ENCODE measurements at places on chromosomes 13 and 19. TPM values are rescaled to one million over a fixed set of nuclear protein-coding genes. Genes with fewer than 3 reads are reported as not detected.

GRCh38 chr19:2037651-2038255, 13.3 kb downstream of the MKNK2 start:
- no peak for DNase-seq

GRCh38 chr13:62309904-62310303, 894.3 kb upstream of the PCDH20 start:
- DNase-seq = no peak

DNA sequence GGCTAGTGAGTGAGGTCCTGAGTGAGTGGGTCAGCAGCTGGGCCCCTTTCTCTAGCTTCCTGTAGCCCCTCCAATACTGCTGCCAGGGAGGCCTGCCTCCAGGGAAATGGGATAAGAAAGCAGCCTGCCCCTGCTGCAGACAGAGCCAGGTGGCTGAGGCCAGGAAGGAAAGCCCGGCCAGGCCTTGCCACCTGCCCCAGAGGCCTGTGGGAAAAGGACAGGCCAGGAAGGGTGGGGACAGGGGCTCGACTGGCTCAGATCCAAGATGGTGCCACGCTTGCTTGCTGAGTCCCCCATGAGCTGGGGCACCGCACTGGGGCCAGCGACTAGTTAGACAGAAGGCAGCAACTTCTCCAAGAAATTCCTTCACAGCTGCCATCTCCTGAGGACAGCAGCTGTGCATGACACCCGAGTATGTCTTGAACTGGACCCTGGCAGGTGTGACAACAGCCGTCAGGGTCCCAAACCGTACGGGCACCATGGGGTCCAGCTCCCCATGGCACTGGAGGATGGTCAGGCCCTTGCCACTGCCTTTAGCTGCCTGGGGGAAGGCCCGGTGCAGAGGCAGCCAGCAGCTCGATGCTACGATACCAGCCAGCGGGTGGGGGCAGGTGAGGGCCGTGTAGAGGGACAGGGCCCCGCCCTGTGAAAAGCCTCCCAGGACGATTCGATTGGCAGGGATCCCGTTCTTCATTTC, 5.1 kb upstream of the PRR36 start:
- no peak for DNase-seq

- DNase-seq = no peak
These were observed 21.7 kb upstream of the SCEL start for GRCh38 chr13:77513719-77514335.

DNA sequence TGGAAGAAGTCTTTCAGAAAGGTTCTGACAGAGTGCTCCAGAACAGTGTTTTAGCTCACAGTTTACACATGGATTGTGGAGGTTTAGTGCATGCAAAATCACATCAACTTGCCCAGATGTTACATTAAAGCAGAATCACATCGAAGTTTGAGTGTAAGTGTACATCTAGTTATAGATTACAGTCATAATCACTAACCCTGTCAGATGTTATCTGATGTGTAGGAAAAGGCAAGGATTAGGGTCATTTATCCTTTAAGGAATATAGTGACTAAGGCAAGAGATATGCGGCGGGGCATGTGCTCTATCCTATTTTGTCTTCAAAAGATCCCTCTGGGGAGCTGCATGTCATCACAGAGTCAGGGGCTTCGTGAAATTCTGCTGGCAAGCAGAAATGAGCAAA, 66.9 kb downstream of the CYSLTR2 start:
- DNase-seq = no peak

DNA sequence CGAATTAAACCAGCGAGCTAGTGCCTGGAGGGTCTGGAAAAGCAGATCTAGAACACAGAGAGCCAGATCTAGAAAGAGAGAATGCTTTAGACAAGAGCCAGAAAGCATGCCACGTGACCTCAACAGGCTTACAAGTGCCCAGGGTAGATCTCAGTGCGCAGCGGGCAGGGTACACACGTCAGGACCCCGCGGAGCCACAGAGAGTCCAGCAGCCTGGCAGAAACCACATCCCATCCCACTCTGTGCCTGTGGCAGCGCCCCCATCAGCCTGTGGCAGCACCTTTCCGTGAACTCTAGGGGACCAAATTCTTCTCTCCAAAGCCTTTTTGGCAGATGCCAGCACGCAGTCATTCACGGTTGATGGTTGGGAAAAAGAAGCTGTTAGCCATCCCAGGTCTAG, 5.9 kb downstream of the ARHGEF1 start:
- no peak for DNase-seq

DNA sequence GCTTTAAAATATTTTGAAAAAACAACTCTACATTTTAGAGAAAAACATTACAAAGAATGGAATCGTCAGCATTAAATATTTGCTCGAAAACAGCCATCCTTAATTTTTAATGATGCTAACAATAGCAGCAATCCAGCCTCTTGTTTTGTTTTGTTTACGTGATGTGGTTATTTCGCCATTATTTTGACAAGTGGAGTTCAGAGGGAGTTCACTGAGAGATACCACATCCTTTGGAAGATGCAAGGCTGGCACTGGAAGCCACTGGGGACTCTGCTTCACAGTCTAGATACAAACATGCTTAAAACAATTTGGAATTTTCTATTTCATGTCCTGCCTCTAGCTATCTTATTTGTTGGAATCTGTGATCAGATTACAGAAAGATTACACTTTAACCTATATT, 556.3 kb downstream of the PCDH17 start:
- no peak for DNase-seq

DNA sequence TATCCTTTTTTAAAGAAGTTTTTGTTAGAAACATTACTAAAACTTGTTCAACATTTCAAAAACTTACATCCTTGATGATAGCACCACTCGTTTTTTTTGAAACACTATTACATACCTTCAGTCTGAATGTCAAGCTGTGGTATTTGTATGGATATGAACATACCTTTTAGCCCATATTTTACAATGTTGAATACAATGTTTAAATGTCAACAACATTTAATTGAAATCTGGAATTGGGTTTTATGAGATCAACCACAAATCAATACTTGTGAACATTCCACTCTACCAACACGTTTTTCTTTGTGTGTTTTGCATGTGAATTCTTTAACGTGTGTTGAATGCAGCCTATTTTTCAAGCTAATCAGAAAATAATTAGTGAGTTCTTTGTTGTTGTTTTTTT, 4.7 kb downstream of the SERP2 start:
- DNase-seq = no peak

DNA sequence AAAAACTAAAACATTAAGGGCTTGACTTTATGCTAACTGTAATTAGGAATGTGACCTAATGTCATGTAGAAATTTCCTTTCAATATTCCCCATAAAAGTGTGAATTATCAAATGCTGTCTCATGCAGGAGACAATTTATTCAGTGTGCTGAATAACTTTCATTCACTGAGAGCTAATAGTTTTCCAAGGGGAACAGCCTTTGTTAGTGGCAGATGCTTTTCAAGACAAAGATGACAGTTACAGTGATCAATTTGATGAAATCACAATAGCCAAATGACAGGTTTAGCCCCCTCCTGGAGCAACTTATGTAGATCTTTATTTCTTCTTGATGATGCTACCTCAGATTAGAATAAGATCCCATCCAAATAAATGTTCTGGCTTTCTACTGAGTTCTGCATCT, 275.5 kb downstream of the ITGBL1 start:
- DNase-seq = no peak

DNA sequence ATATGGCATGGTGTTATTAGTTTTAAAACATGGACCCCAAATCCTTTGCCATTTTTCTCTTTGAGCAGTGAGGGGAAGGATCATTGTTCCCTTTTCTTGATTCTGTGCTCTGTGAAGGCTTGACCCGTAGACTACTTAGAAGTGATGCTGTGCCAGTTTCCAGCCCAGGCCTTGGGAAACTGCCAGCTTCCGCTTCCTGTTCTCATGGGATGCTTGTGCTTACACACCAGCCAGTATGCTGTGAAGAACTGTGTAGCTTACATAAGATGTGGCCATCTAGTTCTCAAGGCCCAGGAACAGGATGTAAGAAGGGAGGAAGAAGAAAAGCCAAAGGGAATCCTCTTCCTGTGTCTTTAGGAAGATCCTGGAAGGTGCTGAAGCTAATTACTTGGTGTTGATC, 180.9 kb downstream of the PCCA start:
- DNase-seq = no peak

DNA sequence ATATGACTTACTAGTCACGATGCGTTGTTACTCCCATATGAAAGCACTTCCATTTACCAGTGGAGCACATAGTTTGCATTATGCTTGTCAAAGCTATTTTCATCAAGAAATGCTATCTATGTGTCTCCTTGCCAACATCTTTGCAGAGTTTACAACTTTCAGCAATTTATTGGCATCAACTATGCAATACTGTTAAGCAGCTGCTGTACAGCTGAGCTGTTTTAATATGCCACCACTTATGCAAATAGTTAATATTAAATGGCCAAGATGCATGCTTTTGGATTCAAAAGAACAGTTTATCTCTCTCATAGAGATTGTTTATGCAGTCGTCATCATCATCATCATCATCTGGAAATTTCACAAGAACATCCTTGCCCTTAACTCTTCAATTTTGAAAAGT, 67.9 kb upstream of the KLF5 start:
- DNase-seq = no peak

- peak; percentile 52 for DNase-seq
These were observed 64.6 kb downstream of the PDS5B start for GRCh38 chr13:32650705-32651311.

DNA sequence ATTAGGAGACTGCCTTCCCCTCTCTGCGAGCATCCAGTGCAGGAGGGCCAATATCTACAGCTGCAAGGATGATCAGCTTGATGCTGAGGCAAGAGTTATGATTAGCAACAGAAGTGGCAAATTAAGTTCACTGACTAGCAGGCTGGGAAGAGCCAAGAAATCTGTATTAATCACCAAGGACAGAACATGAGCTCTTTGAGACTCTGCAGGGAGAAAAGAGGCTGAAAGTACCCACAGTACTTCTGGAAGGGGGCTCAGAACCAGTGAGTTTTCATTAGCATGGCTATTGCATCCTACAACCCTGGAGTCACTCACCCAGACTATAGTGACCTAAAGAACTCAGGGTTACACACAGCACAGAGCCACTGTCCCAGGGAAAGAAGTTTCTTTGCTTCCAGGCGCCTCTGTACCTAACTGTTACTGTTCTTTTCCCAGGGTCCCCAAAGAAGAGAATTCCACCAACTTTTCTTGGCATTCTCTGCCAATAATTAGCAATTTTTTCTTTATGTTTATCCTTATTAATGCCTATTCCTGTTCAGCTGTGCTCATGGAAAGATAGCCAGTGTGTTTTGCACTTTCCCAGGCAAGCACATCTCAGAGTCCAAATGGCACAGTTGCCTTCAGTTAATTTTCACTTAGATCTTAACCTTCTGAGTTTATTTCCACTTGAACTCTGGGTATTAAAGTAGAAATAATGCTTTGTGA, 25.8 kb upstream of the MEDAG start:
- DNase-seq = no peak

DNA sequence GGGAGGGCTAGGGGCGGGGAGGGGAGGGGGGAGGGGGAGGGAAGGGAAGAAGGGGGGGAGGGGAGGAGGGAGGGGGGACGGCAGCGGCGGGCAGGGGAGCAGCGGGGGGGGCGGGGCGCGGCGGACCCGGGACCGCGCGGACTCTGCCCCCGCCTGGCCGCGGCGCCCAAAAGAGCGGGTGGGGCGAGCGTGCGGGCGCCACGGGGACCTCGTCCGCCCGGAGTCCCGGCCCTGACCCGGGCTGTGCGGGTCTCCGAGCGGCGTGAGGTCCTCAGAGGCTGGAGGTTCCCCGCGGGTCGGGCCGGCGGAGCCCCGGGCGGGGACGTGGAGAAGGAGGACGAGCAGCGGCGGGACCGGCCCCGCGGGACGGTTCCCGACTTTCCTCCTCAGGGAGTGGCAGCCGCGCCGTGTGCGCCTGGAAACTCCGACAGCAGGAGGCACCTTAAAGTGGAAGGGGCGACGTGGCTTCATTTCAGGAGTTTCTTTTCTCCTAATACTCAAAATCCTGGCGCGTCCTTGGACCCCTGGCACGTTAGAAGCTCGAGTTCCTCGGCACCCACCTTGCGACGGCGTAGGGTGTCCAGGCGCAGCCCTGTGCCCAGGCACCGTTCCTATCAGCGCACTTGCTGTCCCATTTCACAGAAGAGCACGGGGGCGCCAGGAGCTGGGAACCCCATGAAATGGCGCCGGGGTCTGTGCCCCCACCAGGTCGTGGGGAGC, 518 bp upstream of the PLPP2 start:
- peak; percentile 30 for DNase-seq

GRCh38 chr19:18102916-18103542, 5.5 kb downstream of the MAST3 start:
- DNase-seq = no peak

DNA sequence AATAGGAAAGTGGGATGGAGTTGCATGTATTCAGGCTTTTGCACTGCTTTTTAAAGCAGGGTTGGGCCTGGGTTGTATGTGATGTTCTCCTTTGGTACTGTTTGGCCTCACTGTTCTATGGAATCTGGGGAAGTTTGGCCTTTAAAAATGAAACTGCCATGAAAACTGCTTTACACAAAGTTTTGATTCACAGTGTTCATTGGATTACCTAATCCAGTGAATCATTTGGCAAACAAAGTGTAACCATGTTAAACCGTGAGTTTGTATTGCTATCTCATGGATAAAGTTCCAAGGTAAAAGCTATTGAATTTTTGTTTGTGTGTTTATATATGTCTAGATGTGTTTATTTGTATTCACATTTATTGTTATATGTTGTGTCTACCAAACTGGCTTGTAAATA, 1658.6 kb downstream of the OLFM4 start:
- DNase-seq = no peak

SPRED3 gene
- polyA plus RNA-seq = 0.09 TPM

CYP2A7 gene
- 57.9 TPM for polyA plus RNA-seq

ZNF497 gene
- polyA plus RNA-seq = 0.60 TPM

UNC13A gene
- 0.01 TPM for polyA plus RNA-seq

CNN2 gene
- 10.1 TPM for polyA plus RNA-seq

CDX2 gene
- not detected for polyA plus RNA-seq

Data from liver (tissue), 10 donors.